HFFc6 (cell line): ENCODE measurements at places on chromosomes 3 and 15. TPM values are rescaled to one million over a fixed set of nuclear protein-coding genes. Genes with fewer than 3 reads are reported as not detected.

EPHB1 gene
- 0.90 to 1.3 TPM (median 1.1 TPM) in 3 replicates for total RNA-seq

ESYT3 gene
- total RNA-seq = not detected in 3 replicates

TRH gene
- total RNA-seq = not detected in 2 replicates

PCSK6 gene
- total RNA-seq = not detected in 3 replicates

RTP1 gene
- not detected in 2 replicates for total RNA-seq

CATSPER2 gene
- 0.59 to 2.2 TPM (median 0.82 TPM) in 3 replicates for total RNA-seq

PAQR5 gene
- 1.0 and 2.2 TPM in 2 replicates for total RNA-seq

AGBL1 gene
- not detected in 3 replicates for total RNA-seq

TMOD3 gene
- total RNA-seq = 53.2 to 68.8 TPM (median 62.4 TPM) in 3 replicates

UROC1 gene
- not detected in 3 replicates for total RNA-seq

SPINK8 gene
- total RNA-seq = not detected in 2 replicates

ZPLD1 gene
- not detected in 2 replicates for total RNA-seq

AADAC gene
- total RNA-seq = not detected in 3 replicates

IL16 gene
- total RNA-seq = not detected in 3 replicates

GPD1L gene
- total RNA-seq = 3.2 to 8.7 TPM (median 6.3 TPM) in 3 replicates

SHISA5 gene
- 275 and 294 TPM in 2 replicates for total RNA-seq

SLC9C1 gene
- total RNA-seq = not detected in 3 replicates

PRKCD gene
- 12.9 to 20.9 TPM (median 16.6 TPM) in 3 replicates for total RNA-seq

CSPG5 gene
- total RNA-seq = 0.07 to 0.19 TPM (median 0.18 TPM) in 3 replicates

OSTN gene
- total RNA-seq = 0.24 TPM in 1 of 3 replicates, not detected in the others

ETV5 gene
- total RNA-seq = 51.2 to 70.5 TPM (median 57.4 TPM) in 3 replicates

PPP1R14D gene
- total RNA-seq = not detected in 3 replicates

MYRIP gene
- total RNA-seq = 0.13 to 0.18 TPM in 2 of 3 replicates, not detected in the other

ADCY5 gene
- 0.09 and 0.18 TPM in 2 replicates for total RNA-seq

STRC gene
- total RNA-seq = not detected in 3 replicates

CCR9 gene
- not detected in 3 replicates for total RNA-seq

ST6GAL1 gene
- 2.2 to 2.6 TPM (median 2.3 TPM) in 3 replicates for total RNA-seq

A4GNT gene
- not detected in 3 replicates for total RNA-seq

ZWILCH gene
- total RNA-seq = 14.5 to 29.3 TPM (median 25.1 TPM) in 3 replicates

HTD2 gene
- 8.4 to 9.1 TPM (median 8.7 TPM) in 3 replicates for total RNA-seq

TGM4 gene
- total RNA-seq = not detected in 2 replicates

BFSP2 gene
- not detected in 2 replicates for total RNA-seq

CELSR3 gene
- 2.1 and 3.2 TPM in 2 replicates for total RNA-seq

TP63 gene
- total RNA-seq = not detected in 3 replicates

NR2F2 gene
- total RNA-seq = 133 to 153 TPM (median 149 TPM) in 3 replicates

FETUB gene
- not detected in 3 replicates for total RNA-seq

GOLGA6B gene
- total RNA-seq = not detected in 3 replicates

ARPP19 gene
- total RNA-seq = 110 to 118 TPM (median 117 TPM) in 3 replicates

ST3GAL6 gene
- not detected in 3 replicates for total RNA-seq

GOLGA8Q gene
- not detected in 3 replicates for total RNA-seq

LMAN1L gene
- not detected in 3 replicates for total RNA-seq

NLGN1 gene
- 9.8 to 15.2 TPM (median 10.0 TPM) in 3 replicates for total RNA-seq

TXNRD3 gene
- total RNA-seq = 6.2 to 8.7 TPM (median 7.2 TPM) in 3 replicates

MUC13 gene
- total RNA-seq = 0.39 TPM in 1 of 3 replicates, not detected in the others

ALG1L2 gene
- 0.46 TPM in 1 of 3 replicates, not detected in the others for total RNA-seq
